Astrocyte of the cerebellum (primary cell): ENCODE measurements at places on chromosomes 2 and 18.

DNA sequence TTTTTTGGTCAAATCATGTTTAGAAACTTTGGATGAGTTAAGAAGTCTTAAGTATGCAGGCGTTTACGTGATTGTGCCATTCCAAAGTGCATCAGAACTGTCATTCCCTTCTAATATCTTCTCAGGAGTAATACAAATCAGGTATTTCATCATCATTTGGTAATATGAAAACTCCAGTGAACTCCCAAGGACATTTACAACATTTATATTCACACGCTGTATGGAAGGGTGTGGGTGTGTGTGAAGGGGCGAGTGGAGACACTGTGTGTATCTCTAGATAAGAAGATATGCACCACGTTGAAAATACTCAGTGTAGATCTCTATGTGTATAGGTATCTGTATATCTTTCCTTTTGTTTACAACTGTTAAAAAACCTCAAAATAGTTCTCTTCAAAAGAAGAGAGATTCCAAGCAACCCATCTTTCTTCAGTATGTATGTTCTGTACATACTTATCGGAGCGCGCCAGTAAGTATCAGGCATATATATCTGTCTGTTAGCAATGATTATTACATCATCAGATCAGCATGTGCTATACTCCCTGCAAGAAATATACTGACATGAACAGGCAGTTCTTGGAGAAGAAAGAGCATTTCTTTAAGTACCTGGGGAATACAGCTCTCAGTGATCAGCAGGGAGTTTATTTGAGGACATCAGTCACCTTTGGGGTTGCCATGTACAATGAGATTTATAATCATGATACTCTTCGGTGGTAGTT is 29.3 kb downstream of the COX7A2L start:
- DNase-seq, result no peak

DNA sequence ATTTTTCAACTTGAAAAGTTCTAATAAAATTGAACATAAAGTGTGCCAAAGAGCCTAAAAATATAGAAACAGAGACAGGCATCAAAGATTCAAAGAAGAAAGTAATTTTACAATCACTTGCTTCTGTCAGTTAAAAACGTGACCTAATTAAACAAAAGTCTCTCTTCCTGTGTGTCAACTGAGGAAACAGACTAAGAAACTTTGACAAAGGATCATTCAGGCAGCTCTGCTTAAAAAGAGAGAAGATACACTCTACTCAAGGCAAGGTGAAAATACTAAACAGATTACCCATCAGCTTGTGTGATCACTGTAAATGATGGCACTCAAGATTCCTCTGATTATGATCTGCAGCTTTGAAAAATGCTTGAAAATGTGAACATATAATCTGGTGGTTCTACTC is 47.8 kb downstream of the DYM start:
- no peak for DNase-seq

- no peak for DNase-seq
These were observed 98.8 kb upstream of the TAF1B start for GRCh38 chr2:9744256-9745004.

DNA sequence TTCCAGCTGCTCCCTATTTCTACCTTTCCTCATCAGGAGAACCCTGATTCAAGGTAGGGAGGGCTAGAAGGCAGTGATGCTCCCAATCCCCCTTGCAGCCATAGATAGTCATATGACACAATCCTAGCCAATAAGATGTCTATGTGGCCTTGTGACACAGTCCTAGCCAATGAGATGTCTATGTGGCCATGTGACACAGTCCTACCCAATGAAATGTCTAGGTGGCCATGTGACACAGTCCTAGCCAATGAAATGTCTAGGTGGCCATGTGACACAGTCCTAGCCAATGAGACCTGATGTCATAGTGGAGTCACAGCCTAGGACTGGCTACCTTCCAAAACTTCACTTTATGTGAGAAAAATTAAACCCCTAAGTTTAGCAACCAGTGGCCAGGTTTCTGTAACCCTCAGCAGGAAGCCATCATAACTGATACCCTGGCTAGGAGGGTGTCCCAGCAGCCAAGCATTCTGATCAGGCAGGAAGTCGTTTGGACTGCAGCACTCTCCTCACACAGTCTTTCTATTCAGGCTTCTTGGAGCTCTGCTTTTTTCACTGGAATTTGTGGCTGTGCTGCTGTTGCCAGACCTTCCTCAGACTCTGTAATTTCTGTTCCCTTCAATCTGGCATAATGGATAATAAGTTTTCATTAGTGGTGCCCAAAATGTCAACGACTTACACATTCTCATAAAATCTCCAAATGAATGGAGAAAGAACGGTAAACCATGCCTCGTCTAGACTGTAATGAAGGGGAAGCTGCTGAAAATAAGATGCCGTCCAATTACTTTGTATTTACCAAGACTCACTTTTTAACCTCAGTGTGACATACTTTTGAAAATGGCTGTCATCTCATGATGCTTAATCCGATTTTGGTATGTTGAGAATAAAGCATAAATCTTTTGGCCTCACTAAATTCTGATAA is 165.0 kb upstream of the NCKAP5 start:
- DNase-seq, result no peak

DNA sequence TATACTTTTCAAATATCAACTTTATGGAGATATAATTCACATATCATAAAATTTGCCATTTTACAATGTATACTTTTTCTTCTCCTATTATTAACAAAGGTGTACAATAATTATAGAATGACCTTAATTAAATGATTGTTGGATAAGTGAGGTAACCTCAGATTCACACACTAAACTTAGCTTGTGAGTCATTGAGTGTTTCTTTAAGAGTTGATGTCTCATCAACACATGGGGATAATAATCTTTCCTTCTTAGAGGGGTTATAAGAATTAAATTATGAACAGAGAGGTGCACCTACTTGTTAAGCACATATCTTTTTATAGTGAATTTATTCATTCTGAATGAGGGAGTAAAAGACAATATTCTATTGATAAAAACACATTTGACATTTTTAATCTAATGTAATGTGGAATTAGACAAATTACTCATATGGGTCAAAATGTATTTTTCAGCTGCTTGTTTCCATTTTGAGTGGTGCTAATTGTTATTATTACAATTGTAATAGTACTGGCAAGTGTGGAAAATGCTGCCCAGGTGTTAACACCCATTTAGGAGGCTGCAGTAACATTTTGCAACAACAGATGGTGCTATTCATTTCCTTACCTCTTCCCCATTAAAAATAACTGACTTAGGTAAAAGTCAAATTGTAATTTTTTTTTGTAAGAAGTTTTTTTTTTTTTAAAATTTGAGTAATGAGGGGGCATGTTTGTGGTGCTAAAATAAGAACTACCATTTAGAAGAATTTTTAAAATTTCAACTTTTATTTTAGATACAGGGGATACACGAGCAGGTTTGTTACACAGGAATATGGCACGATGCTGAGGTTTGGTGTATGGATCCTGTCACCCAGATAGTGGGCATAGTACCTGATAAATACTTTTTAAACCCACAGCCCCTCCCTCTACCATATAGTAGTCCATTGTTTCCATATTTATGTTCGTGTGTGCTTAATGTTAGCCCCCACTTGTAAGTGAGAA is 32.1 kb upstream of the DYNAP start:
- peak; percentile 2 for DNase-seq

DNA sequence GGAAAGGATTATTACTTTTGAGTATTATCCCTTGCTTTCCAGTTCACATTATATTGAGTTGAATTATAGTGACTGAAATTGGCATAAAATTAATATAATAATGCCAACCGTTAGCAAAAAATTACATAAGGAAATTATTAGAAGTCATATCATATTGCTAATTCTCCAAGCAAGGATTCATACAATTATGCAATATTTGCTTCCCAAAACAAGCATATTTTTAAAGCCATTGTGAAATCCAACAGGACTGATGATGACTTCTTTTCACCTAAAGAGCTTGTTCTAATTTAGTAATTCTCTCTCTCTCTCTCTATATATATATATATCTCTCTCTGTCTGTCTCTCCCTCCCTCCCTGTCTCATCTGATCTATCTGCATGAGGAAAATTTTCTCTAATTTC is 283.5 kb downstream of the DSEL start:
- DNase-seq, result no peak

DNA sequence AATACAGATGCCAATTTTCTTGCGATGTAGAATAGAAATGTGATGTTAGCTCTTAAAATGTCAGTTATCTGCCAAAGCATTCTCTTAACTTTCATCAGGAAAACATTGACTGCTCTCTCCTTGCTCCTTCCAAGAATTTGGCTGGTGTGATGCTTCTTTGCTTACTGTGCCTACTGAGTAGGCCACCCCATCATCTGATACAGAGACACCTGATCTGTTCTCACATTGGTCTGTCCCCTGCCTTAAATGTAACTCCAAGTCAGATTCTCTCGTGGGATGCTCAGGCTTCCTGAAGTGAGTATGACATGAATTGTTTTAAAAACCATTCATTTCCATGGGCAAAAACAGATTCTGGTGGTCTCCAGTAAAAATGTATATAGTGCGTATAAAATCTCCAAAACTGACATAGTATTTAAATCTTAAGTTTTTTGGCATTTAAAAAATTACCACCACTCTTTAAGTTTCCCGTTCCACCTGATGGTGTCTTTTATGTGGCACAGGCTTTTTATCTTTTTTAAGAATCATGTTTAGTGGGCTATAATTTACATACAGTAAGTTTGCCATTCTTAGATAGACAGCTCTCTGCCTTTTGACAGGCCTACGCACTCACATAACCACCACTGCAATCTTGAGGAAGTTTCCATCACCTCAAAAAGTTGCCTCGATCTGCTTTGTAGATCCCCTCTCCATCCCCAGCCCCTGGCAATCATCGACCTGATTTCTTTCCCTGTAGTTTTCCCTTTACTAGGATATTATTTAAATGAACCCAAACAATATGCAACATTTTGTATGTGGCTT is 36.6 kb downstream of the UBE2F start:
- DNase-seq, result no peak

GRCh38 chr2:16081316-16082200 is 141.2 kb downstream of the MYCN start:
- no peak for DNase-seq

DNA sequence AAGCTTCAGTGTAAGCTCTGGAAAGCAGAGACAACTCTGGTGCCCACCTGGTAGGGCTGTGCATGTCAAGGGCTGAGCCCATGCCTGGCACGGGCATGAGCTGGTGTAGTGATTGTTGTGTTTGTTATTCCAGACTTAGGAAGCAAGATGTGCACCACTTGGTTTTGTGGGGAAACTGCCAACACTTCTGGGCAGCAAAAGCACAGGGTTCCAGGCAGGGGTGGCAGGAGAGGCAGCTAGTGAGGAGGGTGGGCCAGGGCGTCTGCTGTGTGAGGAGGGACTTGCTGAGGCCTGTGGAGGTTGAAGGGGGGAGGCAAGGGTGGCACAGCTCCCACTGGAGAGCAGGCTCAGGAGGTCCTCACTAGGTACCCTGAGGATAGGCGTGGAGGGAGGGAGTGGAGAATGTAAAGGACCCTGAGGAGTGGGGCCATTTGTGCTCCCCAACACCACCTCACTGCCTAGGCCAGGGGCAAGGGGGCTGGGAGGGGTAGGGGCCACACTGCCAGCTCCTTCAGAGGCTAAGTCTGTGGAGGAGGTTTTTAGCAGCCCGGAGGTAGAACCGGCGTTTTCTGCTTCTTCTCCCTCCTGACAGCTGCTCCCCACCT is 104.0 kb upstream of the POU3F3 start:
- DNase-seq, result no peak

DNA sequence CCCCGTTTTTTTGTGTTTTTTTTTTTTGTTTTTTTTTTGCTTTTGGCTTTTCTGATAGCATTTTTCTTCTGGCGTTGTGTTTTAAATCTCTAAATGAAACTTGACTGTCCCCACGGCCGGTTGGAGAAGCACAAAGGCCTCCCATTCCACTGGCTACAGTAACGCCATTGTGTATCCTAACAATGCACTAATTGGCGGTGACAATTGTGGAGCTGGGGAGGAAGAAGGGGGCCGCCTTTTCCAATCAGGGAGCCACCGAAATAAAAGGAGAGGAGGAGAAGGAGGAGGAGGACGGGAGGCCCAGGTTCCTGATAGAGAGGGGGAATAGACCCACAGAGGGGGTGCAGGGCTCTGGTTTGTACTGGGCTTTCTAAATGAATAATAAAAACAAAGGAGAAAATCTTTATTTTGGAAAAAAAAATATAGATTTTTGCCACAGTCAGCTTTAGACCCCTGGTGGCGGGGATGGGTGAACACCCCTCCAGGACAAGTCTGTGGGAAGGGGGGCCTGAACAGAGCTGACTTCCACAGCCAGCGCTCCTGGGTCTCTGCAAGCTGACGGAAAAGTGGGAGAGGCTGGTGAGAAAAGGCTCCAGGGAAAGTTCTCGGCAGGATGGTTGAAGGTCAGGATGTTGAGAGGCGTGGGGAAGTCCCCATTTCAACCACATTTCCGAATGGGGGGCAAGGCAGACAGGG is 43.7 kb upstream of the FZD5 start:
- no peak for DNase-seq

DNA sequence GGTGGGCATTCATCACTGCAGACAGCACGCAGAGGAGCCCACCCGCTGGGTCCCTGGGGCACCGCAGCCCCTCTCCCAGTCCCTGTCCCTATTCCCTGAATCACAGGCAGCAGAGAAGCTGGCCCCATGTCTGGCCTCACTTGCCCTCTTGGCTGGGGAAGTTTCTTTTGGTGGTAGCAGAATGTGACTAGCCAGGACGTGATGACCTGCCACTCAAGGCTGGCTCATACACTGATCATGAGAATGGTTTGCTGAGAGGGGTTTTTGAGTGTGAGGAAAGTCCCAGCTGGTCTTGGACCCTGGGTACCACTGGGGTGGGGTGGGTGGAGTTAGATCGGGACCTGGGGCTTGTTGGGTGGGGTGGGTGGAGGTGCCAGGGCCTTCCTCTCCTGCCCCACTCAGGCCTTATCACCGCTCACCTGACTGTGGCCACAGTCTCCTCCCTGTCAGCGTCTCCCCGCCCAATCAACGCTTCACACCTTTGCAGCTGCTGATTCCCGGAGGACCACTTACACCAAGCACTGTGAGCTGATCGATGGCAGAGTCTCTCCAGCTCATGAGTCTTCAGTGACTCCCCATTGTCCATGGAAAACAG is 28.9 kb upstream of the FOSL2 start:
- no peak for DNase-seq
